ENCODE measurements at places on chromosomes 6 and 20.

DNA sequence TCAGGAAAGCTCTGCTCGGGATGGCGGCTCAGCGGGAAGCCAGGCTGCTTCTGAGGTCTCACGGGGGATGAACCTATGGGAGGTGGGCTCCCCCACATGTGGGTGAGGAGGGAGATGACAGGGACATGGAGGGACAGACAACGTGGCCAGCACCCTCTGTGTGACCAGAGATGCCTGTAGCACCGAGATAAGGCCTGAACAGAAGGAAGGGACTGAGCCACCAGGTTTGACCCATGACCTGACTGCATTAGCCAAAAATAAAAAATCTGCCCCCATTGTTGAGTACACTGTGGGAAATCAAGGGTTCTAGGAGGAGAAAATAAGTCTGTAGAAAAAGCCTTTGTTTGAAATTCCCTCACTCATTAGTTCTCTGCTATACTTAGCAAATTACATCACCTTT lies 105.7 kb downstream of the RNASET2 start:
- DNase-seq: no peak

DNA sequence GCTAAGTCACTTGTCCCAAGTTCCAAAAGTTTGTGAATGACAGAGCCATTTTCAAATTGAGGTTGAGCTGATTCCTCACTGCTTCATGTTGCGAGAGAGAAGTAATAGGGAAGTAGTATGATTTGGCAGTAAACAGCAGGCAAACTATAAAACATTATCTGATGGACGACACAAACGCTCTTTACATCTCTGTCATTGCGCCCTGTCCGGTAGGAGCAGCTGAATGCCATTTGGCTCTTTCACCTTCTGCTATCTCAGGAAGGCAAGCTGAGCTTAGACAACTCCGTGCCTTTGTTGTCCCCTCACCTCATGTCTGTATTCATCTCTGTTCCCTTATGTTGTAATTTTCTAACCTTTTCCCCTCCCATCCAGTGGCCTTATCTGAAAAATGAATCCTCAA lies 440.7 kb upstream of the FLRT3 start:
- DNase-seq: no peak

DNA sequence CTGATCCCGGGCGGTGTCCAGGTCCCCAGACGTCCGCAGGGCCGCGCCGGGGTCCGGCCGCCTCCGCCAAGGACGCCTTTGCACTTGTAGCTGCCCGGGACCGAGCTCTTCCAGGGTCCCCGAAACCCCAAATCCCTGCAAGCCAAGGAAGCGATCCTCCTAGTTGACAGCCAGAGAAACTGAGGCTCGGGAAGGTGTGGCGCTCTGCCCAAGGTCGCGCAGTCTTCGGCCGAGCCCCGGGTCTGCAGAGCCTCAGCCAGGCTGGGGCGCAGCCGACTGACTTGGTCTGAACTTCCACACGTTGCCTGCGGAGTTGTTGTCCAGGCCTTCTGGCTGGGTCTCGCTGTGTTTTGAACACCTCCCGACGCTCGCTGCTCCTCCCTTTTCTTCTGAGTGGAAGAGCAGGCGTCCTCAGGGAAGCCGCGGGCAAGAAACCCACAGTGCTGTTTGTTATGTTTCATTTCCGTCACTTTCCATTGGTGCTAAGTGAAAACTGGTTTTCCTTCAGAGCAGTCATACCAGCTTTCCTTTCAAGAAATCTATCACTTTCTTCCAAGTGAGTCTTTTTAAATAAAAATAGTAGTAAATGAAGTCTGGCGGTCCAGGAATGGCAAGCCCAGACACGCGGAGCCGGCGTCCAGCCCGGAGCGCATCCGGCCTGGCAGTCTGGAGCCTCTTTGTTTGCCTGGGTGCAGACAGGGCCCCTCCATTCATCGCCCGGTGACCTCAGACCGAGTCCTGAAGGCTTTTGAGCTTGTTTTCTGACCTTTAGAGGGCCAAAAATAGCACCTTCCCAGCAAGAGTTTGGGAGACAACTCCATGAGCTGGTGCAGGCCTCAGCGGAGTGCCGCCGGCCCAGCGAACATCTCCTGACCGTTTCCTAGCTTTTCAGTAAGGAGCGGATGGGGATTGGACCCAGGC lies 698 bp downstream of the FAM210B start:
- DNase-seq: no peak

GRCh38 chr6:121522265-121522664 lies 86.8 kb downstream of the GJA1 start:
- no peak for DNase-seq

- DNase-seq: no peak
These were observed 7.9 kb downstream of the TAAR1 start for GRCh38 chr6:132651062-132651461.

GRCh38 chr6:142011156-142011555 lies 121.6 kb upstream of the GJE1 start:
- no peak for DNase-seq

DNA sequence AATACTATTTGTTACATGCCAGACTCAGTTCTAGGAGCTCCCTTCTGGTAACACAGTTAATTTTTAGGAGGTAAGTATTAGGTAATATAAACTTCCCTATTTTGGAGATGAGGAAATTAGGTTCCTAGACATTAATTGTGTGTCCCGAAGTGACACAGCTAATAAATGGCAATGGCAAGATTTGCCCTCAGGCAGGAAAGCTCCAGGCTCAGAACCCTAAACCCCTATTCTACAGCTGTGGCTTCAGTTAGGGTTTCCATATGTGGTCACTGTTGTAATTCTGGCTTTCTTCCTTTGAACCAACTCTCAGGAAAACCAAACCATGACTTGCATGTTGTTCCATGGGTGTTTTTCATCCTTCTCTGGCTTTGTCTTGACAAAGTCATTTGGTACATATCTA lies 188.2 kb downstream of the PLCB1 start:
- no peak for DNase-seq

DNA sequence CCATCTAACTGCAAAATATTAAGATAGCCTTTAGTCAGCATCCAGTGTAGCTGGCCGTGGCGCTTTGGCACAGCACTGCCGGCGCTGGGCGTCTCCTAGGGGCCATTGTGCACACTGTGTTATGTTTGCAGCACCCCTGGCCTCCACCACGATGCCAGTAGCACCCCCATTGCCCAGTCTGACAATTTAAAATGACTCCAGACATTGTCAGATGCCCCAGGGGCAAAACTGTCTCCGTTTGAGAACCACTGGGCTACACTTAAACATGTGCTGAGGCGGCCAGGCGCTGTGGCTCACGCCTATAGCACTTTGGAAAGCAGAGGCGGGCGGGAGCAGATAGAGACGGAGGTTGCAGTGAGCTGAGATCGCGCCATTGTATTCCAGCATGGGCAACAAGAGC lies 6.0 kb upstream of the MTG2 start:
- DNase-seq: no peak

GRCh38 chr6:87710090-87710489 lies 8.1 kb upstream of the AKIRIN2 start:
- DNase-seq: no peak

GRCh38 chr6:169296170-169296569 lies 42.5 kb upstream of the THBS2 start:
- no peak for DNase-seq

- no peak for DNase-seq
These were observed 13.4 kb upstream of the GMNN start for GRCh38 chr6:24761193-24761835.

DNA sequence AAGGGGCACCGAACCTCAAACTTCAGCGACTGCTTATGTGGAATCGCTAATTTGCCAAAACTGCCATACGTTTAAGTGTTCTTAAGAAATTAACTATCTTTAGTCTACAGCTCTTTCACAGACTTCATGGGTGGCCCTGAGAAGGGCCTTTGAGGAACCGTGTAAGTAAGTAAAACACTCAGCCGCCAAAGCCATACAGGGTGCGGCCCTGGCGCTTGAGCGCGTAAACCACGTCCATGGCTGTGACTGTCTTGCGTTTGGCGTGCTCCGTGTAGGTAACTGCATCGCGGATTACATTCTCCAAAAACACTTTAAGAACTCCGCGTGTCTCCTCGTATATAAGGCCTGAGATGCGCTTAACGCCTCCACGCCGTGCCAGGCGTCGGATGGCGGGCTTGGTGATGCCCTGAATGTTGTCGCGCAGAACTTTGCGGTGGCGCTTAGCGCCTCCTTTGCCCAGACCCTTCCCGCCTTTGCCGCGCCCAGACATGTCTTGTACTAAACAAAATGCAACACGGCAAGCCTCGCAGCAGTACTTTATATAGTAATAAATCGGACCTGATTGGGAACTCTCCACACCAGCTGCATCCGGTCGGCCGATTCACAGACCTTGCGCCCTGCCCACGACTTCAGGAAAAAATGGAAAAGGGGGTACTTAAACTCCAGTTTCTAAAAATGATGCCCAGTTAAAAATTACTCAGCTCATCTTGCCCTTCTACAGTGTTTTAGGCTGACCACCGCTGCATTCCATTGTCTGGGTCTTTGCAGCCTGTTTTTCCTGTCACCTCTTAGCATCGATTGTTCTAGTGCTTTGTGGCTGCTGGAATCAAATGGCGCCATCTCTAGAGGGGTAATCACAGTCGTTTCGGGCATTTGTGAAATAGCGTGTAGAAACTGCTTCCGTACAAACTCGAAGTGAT lies 38.9 kb downstream of the OR2B2 start:
- DNase-seq: peak; percentile 35

- DNase-seq: no peak
These were observed 64.4 kb downstream of the FILIP1 start for GRCh38 chr6:75429061-75429703.

- DNase-seq: peak; percentile 30
These were observed 36.2 kb upstream of the MRPS18A start for GRCh38 chr6:43723737-43724295.

- peak; percentile 52 for DNase-seq
These were observed 8.2 kb upstream of the UBE2V1 start for GRCh38 chr20:50120935-50121693.

DNA sequence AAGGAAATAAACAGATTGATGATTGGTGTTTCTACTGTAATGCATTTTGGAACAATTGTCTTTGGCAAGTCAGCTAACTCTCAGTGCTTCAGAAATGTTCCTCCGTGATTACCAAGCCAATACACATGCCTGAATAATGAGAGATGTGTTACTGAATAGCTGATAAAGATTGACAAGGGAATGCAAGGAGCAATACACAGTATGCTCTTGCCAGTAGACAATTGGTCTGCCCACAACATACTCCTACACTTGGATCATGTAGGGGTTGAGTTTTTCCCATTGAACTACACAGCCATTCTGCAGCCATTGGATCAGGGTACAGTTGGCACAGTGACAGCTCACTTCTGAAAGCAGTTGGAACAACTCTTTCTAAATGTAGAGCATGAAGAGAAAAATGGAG lies 5.6 kb upstream of the GJB7 start:
- DNase-seq: no peak

- no peak for DNase-seq
These were observed 108.0 kb upstream of the PDE7B start for GRCh38 chr6:135743476-135743875.

GRCh38 chr6:86581833-86582232 lies 355.5 kb upstream of the HTR1E start:
- no peak for DNase-seq

- no peak for DNase-seq
These were observed 48.6 kb downstream of the TPD52L1 start for GRCh38 chr6:125201961-125202729.

- no peak for DNase-seq
These were observed 882 bp upstream of the FAM184A start for GRCh38 chr6:119079283-119079809.

DNA sequence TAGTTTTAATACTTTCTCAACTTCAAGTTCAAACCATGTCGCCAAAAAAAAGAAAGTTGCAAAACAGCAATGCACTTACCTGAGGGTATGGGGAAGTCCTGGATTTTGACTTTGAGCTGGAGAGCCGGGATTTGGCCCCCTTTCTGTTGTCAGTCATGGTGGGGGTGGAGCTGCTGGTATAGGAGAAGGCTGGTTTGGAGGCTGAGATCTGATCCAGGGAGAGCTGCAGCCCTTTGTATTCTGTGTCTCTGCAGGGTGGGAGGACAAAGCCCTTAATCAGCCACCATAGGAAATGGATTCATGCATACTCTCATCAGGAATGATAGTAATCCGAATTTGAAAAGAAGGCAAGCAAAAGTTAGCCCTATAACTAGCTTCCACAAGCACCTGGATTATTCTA lies 44.0 kb downstream of the SIM1 start:
- DNase-seq: no peak

- no peak for DNase-seq
These were observed 199.2 kb upstream of the SUPT3H start for GRCh38 chr6:45576648-45577624.

GRCh38 chr6:106743612-106744011 lies 114.2 kb downstream of the QRSL1 start:
- DNase-seq: no peak

DNA sequence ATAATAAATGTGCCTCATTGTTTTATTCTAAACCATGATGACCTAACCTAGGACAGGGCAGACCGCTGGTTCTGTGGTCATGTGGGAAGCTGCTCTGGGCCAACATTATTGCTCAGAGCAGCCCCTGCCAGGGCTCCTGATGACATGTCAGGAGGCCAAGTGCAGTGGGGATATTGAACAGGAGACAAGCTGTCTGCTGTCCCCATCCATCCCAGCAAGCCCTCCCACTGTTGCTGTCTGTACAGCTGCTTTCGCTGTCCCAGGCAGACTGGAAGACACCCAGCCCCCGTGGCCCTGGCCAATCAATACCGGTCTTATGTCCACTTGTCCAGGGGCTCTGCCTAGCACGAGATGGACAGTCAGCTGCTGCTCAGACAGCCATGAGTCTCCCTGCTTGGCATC lies 43.2 kb upstream of the FNDC1 start:
- no peak for DNase-seq

DNA sequence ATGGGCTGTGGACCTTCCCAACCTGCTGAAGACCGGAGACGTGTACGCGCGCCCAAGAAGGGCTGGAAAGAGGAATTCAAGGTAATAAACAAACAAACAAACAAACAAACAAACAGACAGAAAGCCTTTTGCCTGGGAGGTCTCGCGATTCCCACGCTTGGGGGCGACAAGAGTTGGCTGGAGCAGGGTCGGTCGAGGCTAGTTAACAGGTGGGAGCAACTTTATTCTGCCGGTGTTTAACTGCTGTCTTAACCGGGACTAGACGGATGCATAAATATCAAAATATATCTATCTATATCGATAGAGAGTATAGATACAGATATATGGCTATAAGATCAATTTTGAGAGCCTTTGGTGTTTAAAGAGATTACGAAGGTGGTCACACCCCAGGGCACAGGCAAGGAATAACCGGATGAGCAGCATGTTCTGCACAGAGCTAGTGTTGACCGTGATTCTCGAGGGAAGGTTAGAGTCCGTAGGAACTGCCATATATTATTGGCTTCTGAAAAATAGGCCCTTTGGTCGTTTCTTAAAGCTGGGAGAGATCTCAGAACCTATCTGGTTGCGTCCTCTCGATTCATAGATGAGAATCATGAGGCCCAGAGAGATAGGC lies 514 bp downstream of the STMND1 start:
- no peak for DNase-seq

- DNase-seq: no peak
These were observed 493.7 kb upstream of the SULF2 start for GRCh38 chr20:48278961-48279481.

All from NCI-H1092 treated with DMSO at 0.1 percent for 48 hours (cell line).